ENCODE measurements at places on chromosomes 2 and 18. TPM values are rescaled to one million over a fixed set of nuclear protein-coding genes. Genes with fewer than 3 reads are reported as not detected.

GRCh38 chr2:216109962-216110614 is 940 bp downstream of the XRCC5 start:
- DNase-seq = peak; percentile 53

DNA sequence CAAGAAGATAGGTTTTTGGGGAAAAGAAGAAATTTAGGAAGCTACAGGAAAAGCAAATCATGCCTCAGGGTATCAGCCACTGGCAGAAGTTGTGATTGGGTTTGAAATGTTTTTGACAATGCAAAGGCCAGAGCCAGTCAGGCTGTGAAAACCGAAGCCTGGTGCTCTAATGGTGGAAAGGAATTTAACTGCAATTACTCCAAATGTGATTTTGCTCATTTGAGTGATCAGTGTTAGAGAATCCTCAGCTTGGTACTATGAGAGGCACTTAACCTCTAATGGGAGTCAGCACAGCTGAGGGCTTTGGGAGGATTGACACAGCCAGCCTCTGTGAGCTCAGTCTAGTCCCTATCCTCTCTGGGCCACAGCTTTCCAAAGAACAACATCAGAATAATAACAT is 176.5 kb downstream of the LRRTM1 start:
- no peak for DNase-seq

Gene KLHL29
- 10.8 TPM for polyA plus RNA-seq

Gene HOXD13
- polyA plus RNA-seq = 9.8 TPM
